ENCODE measurements at places on chromosomes 2 and 18.

DNA sequence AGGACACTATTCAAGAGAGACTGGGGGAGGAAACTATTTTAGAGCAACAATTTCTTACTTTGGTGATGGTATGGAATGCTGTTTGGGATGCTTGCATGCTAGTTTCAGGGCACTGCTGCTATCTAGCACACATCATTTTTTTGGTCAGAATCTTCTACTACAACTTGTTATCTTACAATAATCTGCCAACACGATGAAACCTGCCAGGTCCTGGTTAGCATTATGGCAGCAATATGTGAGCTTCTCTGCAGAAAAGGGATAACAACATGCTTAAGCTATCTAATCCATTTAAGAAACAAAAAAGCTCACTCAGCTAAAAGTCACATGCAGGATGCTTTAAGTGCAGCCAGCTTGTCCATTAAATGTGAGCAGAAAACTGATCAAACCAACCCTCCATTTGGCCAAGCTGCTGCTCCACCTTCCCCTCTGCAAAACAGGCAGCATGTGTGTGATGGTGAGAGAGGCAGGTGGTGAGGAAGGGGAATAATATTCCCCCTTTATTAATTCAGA lies 30.1 kb downstream of the GAREM2 start:
- no peak for DNase-seq

GRCh38 chr2:165293440-165294420 lies 54.5 kb downstream of the SCN2A start:
- DNase-seq: peak; percentile 85

GRCh38 chr2:152513681-152514080 lies 178.7 kb downstream of the FMNL2 start:
- peak; percentile 77 for DNase-seq

- DNase-seq: peak; percentile 2
Measured at GRCh38 chr2:30565851-30566358, 118.9 kb downstream of the LCLAT1 start.

DNA sequence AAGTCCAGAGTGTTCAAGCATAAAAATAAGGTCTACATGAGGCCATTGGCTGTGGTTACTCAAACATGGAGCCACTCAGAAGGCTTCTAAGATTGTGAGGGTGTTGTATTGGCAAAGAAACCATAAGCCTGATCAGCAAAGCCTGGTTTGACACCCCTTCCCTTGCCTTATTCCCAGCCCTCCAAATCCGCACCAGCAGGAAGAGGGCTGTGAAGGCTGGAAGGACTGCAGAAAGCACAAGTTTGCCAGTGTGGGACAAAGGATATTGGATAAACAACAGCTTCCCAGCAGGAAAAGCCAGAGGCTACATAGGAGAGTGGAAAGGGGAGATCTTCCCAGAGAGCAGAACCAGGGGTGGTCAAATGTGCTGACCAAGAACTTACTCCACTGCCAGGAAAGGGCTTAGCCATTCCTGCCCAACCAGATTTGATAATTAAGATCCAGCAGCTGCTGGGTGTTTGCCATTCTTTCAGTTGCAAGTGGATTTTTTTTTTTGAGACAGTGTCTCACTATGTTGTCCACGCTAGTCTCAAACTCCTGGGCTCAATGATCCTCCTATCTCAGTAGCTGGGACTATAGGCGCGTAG lies 1.5 kb upstream of the PRKAG3 start:
- no peak for DNase-seq

GRCh38 chr18:78396077-78396476 lies 583.5 kb upstream of the SALL3 start:
- no peak for DNase-seq

DNA sequence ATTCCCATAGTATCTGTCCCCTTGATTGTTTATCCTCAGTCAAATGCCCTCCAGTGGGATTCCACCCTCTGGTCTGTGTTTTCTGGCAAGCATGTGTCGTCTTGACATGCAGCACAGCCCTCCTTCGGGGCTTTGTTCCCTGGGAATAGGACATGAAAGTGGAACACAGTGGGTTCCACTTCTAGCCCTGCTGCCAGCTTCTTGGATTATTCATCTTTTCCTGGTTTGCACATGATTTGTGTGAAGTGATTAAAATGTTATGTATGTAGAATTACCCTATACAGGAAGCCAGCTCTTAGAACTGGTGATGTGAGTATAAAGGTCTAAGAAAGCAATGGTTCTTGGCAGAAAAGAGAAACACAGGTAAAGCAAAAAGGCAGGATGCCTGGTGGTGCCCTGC lies 142.3 kb downstream of the TANC1 start:
- DNase-seq: no peak

DNA sequence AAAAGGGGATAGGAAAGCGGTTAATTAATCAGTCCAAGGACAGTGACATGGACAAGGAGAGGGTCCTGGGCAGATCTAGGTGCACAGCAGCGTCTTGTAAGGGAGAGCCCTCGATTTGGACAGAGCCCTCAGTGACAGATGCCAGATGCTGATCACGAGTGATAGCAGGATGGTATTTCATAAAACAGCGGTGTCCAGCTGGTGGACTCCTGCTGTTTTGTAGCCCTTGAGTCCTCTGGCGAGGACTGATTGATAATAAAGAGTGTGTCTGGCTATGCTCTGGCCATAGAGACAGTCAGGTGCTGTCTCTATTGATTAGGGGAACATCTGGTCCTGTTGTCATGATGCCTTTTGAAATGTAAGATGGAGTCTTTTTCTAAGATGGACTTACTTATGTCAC lies 180.7 kb downstream of the NCK2 start:
- DNase-seq: no peak

GRCh38 chr2:9781252-9781651 lies 62.0 kb upstream of the TAF1B start:
- no peak for DNase-seq

GRCh38 chr2:77538031-77538430 lies 15.9 kb upstream of the LRRTM4 start:
- DNase-seq: no peak

GRCh38 chr2:136055929-136056688 lies 61.8 kb downstream of the CXCR4 start:
- no peak for DNase-seq

DNA sequence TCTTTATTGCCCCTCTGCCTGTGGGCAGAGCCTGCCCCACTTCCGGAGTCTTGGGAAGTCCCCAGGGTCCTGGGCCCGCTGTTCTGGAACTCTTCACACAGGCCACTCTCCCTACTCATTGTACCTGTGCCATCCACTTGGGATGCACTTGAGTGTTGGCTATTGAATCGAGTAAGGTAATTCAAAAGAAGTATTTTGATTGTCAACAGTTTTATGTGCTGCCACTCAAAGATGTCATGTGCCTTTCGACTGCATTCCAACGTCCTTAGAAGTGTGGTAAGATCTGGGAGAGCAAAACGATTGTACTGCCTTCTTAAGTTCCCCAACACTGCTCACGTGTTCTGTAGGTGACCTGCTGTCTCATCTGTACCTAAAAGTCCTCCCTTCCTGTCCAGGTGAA lies 77.0 kb upstream of the SMIM21 start:
- DNase-seq: no peak

DNA sequence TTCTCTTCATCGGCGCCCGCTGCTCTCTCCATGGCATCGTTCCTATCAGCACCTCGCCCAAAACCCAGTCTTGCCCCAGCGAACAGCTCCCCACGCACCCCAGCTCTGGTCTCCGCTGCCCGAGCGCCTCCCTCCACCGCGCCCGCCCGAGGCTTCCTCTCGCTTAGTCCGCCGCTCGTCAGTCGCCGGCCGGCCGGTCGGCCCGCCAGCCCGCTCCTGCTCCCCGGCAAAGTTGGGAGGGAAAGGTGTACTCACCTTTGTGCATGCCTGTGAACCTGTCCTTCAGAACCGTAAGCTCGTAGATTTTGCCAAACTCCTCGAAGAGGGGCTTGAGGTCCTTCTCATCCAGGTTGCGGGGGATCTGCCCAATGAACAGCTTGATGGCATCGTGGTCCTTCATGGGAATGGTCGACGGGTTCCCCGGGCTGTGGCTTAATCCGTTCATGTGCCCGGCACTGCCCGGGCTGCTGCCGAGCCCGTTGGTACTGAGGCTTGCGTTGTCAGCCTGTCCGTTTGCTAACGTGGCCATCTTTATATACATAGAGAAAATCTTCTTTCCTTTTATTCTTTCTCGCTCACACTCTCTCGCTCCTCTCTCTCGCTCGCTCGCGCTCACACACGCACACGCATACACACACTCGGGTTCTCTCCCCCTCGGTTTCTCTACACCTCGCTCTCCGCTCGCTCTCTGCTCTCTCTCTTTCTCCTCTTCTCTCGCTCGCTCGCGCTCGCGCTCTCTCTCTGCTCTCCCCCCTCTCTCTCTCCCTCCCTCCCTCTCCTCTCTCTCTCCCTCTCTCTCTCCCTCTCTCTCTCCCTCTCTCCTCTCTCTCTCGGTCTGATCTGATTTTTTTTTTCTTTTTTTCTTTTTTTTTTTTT lies at the start of gene CELF4:
TSS of gene CELF4 (minus strand) at position 698 of the 876 bp plus-strand sequence.
- DNase-seq: peak; percentile 12

- DNase-seq: no peak
Measured at GRCh38 chr2:139209586-139209985, 429.4 kb upstream of the NXPH2 start.

GRCh38 chr2:96801786-96802595 lies 14.1 kb upstream of the CNNM3 start:
- no peak for DNase-seq

GRCh38 chr2:239092571-239093294 lies 244.8 kb downstream of the TWIST2 start:
- DNase-seq: no peak

DNA sequence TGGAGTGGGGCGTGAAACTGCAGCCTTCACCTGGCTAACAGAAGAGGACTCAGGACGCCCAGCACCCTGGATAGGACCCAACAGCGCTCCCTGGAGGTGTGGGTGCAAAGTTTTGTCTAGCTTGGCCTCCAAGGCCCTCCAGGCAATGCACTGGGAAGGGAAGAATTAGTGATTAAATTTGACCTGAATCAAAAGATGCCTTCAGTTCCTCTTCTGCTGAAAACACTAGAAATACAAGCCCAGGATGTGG lies 779 bp upstream of the TRIB2 start:
- peak; percentile 81 for DNase-seq

DNA sequence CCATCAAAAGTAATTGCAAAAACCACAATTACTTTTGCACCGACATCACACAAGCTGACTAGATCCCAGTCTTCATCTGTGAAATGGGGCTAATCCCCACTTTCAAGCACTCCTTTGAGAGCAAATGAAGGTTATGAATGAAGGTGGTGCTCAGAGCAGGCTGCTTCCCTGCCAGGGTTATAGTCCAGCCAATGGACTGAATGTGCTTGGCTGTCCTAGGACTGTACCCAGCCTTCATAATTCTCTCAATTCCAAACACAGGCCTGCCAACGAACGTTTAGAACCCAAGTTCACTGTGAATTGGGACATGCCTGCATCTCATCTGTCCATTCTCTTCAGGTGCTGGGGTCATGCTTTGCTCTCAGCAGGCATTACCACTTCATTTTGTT lies 27.8 kb upstream of the ICOS start:
- no peak for DNase-seq

DNA sequence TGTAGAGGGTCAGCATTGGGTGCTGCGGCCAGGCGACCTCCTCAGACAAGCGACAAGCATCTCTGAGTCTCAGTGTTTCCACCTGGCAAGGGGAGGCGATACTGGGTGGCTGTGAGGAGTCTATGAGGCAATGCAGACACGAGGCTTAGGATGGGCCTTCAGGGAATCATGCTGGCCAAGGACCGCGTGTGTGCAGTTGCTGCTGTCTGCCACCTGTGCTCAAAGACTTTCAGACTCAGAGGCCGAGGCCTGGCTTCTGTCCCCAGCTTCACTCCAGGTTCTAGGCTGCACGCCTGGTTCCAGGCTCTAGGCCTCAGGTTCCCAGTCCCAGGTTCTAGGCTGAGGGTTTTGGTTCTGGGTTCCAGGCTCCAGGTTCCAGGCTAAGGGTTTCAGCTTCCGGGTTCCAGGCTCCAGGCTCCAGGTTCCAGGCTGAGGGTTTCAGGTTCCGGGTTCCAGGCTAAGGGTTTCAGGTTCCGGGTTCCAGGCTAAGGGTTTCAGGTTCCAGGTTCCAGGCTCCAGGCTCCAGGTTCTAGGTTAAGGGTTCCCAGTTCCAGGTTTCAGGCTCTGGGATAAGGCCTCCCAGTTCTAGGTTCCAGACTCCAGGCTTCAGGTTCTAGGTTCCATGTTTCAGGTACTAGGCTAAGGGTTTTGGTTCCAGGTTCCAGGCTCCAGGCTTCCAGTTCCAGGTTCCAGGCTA lies 14.8 kb downstream of the LRRFIP1 start:
- DNase-seq: no peak

DNA sequence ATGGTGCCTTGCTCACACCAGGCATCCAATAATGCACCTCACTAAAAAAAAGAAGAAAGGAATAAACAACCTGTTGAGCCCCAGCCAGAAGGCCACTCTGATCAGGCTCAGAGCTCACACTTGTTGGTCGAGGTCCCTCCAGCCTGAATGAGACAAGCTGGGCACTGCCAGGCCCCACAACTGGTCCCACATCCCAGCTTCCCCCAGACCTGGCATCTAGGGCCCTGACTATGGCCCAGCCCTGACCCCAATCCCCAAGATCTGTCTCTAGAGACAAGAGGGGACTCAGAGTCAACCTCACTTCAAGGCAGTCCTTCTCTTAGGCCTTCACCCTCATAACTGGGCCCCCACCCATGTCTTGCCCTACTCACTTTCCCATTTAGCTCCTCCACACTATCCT lies 22.4 kb downstream of the TEX51 start:
- no peak for DNase-seq

GRCh38 chr18:24810561-24811305 lies 350.3 kb downstream of the HRH4 start:
- DNase-seq: no peak

- no peak for DNase-seq
Measured at GRCh38 chr2:232104076-232104646, 142.6 kb downstream of the DIS3L2 start.

GRCh38 chr2:162282765-162283425 lies 35.6 kb downstream of the IFIH1 start:
- no peak for DNase-seq

- DNase-seq: no peak
Measured at GRCh38 chr18:58269931-58270330, 225.9 kb downstream of the NEDD4L start.

GRCh38 chr18:9971313-9971920 lies 57.6 kb downstream of the VAPA start:
- DNase-seq: peak; percentile 79

DNA sequence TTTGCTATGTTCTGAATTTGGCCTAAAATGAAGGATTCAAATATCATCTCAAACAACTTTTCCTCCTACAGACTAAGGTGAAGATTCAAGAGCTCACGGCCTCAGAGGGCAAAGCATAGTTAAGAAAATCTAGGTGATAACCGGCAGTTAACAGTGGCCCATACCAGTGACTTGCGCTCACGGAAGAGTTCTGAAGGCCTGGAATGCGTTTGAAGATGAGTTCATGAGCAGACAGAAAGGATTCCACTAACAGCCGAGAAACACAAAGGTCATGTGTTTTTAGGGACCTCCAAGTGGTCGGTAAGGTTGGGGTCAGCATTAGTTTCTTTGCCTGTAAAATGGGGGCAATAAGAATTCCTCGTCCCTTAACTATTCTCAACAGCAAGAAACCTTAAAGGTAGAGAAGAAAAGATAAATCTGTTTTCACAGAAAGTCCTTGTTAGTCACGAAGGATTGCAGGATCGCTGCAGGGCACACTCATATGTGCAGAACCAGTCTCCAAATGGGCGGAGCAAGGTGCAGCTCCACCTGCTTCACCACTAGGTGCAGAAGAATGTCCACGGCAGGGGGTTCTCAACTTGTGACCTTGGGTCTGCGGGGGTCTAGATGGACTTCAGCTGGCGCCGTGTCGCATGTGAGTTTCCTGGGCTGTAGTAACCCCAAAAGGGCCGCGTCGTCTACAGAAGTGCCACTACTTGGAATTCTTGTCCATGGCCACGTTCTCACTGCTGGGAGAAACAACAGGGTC lies 708 bp upstream of the RPIA start:
- no peak for DNase-seq

GRCh38 chr18:21472741-21473140 lies 127.8 kb downstream of the ESCO1 start:
- DNase-seq: no peak

GRCh38 chr18:36624451-36625167 lies 204.2 kb downstream of the TPGS2 start:
- DNase-seq: no peak

Measured in fibroblast of skin of scalp (primary cell).